NCI-H1092 (cell line): ENCODE measurements at places on chromosomes 12 and 14.

- no peak for DNase-seq
Observed at GRCh38 chr14:68394118-68394763, 398.6 kb downstream of the ZFP36L1 start.

DNA sequence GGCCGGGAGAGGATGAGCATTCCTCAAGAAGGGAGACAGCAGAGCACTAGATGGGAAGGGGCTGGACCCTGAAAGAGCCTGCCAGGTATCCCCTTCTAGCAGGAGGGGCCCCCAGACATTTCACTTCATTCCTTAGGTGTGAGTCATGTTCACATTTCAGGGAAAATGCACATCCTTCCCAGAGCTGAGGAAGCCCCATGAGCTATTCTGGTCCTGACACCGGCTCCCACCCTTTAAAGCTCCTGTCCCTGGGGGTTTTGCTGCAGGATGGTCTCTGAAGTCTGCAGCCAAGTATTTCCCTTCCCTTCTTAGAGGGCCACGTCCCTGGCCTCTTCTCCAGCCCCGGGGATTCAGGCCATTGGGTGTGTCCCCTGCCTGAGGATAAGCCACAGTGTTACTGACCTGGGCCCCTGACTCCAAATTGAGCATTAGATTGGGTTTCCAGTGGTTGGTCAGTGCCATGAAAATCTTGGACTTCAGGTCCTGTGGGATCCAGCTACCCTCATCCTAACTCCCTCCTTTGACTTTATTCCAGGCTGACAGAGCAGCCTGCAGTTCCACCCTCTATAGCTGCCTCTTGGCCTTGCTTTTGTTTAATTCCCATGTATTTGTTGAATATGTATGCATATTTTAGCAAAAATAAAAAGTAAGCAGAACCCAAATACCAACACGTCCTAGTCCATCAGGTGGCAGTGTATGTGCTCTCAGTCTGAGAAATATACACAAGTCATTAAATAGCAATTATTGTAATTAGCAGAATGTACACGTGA is 267.1 kb downstream of the CACNA1C start:
- no peak for DNase-seq

GRCh38 chr12:116060764-116061163 is 216.7 kb downstream of the MED13L start:
- no peak for DNase-seq

DNA sequence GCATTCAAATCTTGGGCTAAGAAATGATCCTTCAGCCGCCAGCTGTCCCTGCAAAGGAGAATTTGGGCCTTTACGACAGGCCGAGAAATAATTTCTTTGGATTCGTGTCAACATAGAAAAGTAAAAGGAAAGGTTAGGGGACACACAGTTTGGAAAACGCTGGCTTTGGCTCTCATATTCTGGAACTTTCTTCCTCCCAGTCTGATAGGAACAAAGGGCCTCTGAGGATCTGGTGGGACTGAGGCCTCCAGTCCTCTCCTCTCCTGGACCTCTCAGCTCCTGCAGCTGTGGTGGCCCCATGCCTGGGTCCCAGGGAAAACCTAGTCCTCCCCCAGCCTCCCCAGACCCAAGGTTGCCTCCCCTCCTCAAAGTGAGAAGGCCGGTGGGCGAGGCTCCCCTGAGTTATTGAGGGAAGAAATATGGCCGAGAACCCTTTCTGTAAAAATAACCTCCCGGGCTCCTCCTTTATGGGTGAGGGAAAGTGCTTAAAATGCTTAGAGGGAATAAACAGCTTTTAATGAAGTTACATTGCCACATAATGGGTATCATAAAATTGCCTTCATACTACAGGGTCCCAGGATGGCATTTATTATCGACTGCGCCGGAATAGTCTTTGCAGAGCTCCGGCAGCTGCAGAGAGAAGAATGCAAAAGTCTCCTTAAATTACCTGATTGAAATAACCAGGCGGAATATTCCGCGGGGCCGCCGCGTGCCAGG is 188.3 kb downstream of the PHETA1 start:
- DNase-seq: no peak

- no peak for DNase-seq
Observed at GRCh38 chr14:90443161-90444076, 46.6 kb downstream of the CALM1 start.

DNA sequence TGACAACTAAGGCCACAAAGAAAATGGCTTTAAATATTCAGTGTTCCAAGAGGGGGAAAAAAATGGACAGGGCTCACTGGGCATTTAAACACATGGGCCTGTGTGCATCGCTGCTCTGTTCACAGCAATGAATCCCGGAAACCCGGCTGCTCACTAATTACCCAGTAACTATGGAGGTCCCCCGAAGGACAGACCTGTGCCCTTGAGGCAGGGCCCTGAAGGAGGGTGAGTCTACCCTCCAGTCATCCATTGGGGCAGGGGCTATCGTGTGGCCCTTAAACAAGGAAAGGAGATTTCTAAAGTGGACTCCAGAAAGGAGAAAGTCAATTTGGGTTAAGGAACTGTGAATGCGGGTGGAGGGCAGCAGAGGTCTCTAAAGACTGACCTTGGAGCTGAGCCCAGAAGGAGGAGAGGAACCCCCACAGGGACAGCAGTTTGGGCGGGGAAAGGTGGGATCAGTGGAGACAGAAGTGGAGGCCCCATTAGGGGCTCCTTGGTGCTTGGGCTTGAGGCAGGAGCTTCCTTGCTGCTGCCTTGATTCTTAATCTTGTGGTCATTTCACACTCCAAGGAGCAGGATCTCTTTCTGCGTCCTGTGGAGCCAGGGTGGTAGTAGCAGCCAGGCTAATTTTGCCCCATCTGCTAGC is 1.4 kb upstream of the CLMN start:
- no peak for DNase-seq

DNA sequence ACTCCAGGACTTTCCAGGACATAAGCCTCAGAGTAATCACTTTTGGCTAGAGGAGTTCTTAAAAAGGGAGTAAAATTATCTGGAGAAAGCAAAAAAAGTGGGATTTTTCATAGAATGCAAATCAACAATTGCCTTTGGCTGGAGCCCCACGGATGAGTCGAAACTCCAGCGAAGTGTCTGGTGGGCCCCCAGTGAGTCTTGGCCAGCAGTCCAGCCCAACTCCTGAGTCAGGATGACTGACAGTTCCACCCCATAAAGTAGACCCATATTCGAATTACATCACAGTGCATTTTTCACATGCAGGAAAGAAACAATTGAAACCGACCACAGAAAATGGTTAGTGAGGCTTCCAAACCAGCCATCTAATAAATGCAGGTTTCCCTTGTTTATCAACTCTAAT is 265.7 kb downstream of the BCL11B start:
- DNase-seq: no peak

- DNase-seq: no peak
Observed at GRCh38 chr14:75842551-75842950, 139.2 kb downstream of the TGFB3 start.

GRCh38 chr14:34201909-34202637 is 251.2 kb upstream of the EGLN3 start:
- no peak for DNase-seq

DNA sequence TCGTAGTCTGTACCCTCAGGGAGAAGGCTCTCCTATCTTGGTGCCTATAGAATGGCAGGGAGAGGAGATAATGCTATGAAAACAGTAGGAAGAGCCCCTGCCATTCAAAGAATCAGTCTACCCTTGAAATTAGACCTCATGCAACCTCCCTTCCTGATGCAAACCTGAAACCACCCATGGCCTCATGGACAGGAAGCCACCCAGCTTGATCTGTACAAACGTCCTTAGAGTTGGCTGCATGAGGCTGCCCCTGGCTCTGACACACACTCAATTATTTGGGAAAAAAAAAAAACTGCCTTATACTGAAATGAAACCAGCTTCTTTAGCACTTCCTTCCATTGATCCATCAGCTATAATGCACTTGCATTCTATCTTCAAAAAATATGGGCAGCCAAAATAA is 116.6 kb upstream of the BCL2L14 start:
- DNase-seq: no peak

DNA sequence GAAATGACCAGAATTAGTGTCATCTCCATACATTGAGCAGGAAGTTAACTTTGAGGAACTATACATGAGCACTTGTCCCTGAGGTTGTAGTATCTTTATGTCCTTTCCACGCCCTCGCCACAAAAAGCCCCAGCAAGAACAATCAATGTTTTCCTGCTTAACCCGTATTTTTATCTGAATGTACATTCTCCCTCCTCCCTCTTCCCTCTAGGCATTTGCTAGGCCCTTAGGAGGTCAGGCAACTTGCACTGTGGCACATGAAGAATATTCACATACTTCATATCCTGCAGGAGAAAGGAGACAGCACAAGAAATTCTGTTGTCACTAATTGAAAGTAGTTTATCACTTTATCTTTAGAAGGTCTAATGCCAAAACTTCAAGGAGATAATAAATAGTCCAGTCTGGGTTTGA is 18.1 kb upstream of the DUSP6 start:
- DNase-seq: no peak

DNA sequence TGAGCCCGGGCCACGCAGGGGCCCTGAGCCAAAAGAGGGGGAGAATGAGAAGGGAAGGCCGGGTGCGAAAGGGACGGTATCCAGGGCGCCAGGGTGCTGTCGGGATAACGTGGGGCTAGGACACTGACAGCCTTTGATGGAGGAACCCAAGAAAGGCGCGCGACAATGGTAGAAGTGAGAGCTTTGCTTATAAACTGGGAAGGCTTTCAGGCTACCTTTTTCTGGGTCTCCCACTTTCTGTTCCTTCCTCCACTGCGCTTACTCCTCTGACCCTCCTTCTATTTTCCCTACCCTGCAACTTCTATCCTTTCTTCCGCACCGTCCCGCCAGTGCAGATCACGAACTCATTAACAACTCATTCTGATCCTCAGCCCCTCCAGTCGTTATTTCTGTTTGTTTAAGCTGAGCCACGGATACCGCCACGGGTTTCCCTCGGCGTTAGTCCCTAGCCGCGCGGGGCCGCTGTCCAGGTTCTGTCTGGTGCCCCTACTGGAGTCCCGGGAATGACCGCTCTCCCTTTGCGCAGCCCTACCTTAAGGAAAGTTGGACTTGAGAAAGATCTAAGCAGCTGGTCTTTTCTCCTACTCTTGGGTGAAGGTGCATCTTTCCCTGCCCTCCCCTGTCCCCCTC is 3.0 kb downstream of the SSTR1 start:
- DNase-seq: no peak

DNA sequence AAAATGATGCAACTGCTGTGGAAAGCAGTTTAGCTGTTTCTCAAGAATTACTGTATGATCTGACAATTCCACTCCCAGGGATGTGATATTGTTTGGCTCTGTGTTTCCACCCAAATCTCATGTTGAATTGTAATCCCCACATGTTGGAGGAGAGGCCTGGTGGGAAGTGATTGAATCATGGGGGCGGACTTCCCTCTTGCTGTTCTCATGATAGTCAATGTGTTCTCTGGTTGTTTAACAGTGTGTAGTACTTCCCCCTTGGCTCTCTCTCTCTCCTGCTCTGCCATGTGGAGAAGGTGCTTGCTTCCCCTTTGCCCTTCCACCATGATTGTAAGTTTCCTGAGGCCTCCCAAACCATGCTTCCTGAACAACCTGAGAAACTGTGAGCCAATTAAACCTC is 93.4 kb upstream of the CPM start:
- DNase-seq: no peak

- DNase-seq: no peak
Observed at GRCh38 chr12:64556231-64556630, 54.1 kb upstream of the RASSF3 start.

GRCh38 chr12:62854024-62854423 is 80.9 kb downstream of the PPM1H start:
- no peak for DNase-seq
